Activated naive CD4-positive, alpha-beta T cell treated with anti-CD3 and anti-CD28 coated beads, Interleukin-2, amount 50 U/mL, for 16 hours (primary cell): ENCODE measurements at places on chromosomes 3 and 15.

DNA sequence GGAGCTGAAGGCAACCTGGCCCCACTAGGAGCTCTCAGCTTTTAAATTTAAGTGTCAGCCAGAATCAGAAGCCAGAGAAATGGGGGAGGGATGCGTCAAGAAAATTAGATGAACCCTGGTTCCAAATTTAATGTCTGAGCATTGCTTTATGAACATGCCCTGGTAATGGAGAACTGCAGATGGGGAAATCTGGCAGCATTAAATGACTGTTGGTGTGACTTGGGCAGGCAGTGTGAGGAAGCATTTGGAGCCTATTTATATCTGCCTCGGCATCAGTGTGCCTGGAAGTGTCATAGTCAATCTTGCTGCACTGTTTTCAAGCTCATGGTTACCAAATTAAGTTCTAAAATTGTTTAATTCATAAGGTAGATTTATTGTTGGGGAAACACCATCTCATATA is 29.0 kb downstream of the NME9 start:
- no peak for DNase-seq

- no peak for DNase-seq
These were observed 69.9 kb downstream of the SYNM start for GRCh38 chr15:99174567-99175395.

DNA sequence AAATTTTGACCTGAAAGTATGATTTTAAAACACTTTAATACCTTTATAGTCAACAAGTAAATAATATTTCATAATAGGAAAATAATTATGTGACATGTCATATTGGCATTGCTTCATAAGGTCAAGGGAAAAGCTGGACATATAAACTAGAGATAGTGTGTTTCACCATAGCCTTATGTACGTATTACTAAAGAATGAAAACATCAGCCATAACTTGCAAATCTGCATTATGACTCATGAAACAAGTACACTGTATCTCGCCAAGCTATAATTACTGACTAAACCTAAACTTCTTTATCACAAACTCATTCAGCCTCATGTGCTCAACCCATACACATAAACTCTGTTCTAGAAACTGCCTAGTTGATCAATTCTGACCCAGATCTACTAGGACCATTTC is 950.1 kb downstream of the FHIT start:
- DNase-seq: no peak

DNA sequence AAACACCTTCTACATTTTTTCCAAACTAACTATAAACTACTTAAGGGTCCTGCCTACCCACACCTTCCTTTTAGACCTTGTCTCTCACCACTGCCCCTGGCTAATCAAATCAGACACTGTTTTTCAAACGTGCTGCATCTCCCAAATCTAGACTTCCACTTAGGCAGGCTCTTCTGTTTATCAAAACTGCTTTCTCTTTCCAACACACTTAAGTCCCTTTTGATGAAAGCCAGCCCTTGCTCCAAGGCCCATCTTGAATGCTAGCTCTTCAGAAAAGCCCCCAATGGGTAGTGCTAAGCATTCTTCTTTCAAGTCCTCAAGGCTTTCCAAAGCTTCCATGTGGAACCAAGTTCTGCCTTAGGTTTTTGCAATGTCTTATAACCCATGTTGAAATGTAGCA is 888.3 kb downstream of the TUSC7 start:
- no peak for DNase-seq

- DNase-seq: no peak
These were observed 8.3 kb downstream of the LRRC3B start for GRCh38 chr3:26630669-26631389.

DNA sequence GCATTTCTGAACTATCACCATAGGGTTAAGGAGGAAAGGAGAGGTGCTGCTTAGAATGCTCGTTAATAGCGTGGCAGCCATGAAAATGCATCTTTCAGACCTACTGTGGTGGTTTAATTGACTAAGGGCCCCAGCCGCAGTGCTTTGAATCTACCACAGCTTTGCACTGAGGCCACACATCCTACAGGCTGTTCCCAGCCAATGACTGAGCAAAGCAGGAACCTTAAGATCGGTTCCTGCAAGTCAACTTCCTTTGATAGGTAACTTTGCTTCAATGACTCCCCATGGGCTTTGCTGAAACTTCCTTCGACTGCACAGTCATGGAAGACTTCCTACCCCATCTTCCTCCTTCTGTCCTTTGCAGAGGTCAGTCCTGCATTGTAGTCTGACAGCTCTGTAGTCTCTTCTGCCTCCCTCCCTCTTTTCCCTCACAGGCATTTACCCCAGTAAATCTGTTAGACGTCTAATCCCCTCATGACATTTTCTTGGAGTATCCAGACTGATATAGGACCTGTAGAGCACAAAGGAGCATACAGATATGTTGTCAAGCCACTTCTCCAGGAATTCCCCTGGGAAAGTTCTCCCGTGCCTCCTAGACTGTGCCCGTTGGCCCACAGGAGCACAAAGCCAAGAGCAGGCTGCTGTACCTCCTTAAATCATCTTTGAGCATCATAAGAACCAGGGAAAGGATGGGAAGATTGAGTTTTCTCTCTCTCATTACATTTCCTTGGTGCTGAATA is 2.6 kb upstream of the BCL2A1 start:
- DNase-seq: no peak

DNA sequence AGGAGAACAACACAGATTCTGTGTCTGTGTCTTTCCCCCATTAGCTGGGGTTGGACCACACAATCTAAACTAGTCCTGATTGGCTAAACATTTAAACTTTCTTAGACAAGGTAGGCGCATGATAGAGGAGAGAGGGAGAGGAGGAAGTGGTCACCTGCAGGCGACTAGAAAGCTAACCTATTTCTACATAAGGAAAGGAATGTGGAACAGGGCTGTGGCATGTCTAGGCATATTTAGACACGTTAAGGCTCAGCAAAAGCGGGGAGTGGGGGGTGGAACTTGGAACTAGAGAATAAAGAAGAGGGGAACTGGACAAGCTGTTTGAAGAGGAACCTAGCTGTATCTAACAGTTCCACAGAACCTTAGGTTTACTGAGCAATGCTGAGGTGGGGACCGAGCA is 12.8 kb downstream of the LRRC28 start:
- no peak for DNase-seq

GRCh38 chr3:46811615-46812236 is 51.5 kb downstream of the MYL3 start:
- no peak for DNase-seq

DNA sequence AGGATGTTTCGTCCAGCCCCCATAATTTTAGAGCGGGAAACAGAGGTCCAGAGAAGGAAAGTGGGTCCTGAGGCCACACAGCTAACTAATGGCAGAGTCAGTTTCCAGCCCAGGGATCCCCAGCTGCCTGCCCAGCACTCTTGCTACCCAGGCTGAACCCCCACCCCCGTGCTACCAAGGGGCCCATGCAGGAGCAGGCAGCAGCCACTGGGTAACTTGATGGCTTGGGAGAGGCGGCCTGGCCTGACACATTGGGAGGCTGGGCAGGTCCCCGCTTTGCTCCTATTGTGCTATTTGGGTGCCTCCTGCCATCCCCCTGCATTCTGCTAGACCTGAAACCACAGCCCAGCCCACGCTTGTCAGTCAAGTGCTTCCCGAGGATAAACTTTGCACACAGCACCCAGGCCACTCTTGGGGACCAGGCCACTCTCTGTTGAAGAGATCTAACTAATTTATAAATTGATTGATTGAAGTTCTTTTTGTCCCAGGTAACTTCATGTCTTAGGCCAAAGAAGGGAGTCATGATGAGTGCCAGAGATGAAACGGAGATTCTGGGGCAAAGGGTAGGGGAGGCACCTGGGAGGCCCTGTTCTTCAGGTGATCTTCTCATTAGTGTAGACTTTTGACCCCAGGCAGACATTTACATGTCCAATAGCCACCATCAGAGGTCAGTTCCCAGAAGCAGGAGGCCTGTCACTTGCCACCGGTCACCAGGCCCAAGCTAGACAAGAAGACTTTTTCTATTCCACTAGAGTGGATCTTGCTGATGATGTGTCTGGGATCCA is 7.0 kb downstream of the PAK6 start:
- DNase-seq: no peak

GRCh38 chr3:84141571-84141970 is 817.2 kb upstream of the CADM2 start:
- DNase-seq: no peak

DNA sequence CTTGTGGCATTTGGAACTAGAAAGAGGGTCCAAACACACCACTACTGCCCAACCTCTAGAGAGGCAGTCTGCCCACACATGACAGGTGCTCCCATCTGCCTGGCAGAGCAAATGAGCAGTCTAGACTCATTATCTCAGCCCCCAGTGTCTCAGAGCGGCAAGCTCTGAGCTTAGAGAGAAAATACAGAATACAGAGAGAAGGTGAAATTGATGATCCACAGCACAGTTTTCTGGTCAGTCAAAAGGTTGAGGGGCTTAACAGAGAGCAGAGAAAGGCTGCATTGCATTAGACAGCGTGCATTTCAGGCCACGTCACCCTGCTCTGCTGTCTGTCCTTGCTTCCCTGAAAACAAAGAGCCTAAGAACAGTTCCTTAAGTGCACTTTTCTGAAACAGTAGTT is 135.1 kb downstream of the KCNMB2 start:
- no peak for DNase-seq

- DNase-seq: no peak
These were observed 145.0 kb downstream of the KCNH8 start for GRCh38 chr3:19293295-19293694.

- DNase-seq: no peak
These were observed 36.7 kb downstream of the MAP2K5 start for GRCh38 chr15:67579164-67579563.

GRCh38 chr15:48331796-48332641 is 790 bp downstream of the DUT start:
- peak; percentile 73 for DNase-seq

- DNase-seq: no peak
These were observed 966 bp upstream of the C3orf80 start for GRCh38 chr3:160224256-160224655.

GRCh38 chr3:11514191-11514821 is 129.4 kb downstream of the VGLL4 start:
- no peak for DNase-seq

GRCh38 chr15:70870051-70870450 is 16.1 kb upstream of the LARP6 start:
- no peak for DNase-seq
